ENCODE measurements at places on chromosomes 2 and 18. TPM values are rescaled to one million over a fixed set of nuclear protein-coding genes. Genes with fewer than 3 reads are reported as not detected.

Gene CCDC178
- not detected for total RNA-seq

Gene AGXT
- not detected for total RNA-seq

Gene ARPC2
- 446 TPM for total RNA-seq

Gene SERPINB4
- total RNA-seq = not detected

- DNase-seq = no peak
These were observed 209.3 kb downstream of the SLC4A3 start for GRCh38 chr2:219836647-219837177.

- DNase-seq = no peak
These were observed 114.3 kb upstream of the ALKAL2 start for GRCh38 chr2:402206-402605.

DNA sequence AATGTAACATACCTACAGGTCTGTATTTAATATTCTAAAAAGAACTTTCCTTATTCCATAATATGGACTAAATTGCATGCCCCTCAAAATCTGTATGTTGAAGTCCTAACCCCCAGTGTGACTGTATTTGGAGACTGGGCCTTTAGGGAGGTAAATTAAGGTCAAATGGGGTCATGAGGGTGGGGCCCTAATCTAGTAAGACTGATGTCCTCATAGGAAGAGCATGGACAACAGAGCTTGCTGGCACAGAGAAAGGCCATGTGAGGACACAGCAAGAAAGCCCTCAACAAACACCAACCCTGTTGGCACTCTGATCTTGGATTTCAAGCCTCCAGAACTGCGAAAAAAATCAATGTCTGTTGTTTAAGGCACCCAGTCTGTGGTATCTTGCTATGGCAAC is 18.6 kb downstream of the SF3B1 start:
- DNase-seq = no peak

DNA sequence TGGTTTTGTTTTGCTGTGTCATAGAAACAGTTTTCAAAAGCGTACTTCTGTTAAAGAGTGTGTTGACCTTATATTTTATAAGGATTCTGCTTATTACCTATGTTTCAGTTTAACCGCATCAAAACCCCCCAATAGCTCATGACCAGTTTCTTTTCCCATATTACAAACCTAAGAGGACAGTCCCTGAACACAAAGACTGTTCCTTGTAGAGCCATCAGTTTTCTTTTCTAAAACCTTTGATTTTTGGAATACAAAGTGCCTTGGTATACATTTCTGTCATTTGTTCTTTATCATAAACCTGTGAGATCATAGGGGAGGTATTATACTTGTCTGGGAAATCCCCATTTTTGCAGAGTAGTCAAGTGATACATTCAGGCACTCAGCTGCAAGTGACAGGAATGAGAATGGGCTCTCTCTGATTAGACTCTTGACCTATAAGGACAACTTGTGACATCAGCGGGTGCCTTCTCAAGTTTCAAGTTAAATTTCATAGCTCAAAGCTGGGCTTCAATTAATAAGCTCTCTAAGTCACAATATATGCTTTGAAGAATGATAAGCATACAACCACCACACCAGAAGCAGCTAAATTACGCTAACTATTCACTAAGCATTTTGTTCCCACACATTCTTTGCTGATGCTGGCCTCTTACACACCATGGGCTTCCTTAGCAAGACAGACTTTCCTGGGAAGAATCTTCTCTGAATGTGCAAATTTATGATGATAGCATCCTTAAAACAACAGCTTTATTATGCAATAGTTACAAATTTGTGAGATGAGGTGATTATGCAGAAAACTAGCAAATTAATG is 97.5 kb upstream of the CD302 start:
- DNase-seq = no peak
